ENCODE measurements at places on chromosomes 7 and 10. TPM values are rescaled to one million over a fixed set of nuclear protein-coding genes. Genes with fewer than 3 reads are reported as not detected.

The GDF2 gene
- total RNA-seq = not detected

DNA sequence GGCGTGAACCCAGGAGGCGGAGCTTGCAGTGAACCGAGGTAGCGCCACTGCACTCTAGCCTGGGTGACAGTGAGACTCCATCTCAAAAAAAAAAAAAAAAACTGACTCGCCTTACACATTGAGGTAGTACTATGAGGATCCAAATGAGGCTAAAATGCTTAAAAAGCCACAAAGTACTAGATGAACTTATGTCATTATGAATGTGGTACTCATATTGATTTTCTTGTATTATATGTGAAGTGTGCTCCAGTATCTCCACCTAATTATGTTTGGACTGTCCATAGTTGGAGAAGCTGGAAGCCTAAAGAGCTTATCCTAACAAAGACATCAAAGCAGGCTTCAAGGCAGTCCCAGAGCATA, 9.1 kb downstream of the CCNY start:
- DNase-seq = no peak
- peaks cover 24% of the 10 kb centered on the region for H3K4me1 ChIP-seq
- H3K4me3 ChIP-seq = no peak overlapping the region

GRCh38 chr7:117119192-117119924, 166.1 kb downstream of the ST7 start:
- no peak overlapping the region for H3K4me3 ChIP-seq
- H3K27me3 ChIP-seq = no peaks in the 10 kb centered on the region
- H3K4me1 ChIP-seq = peaks cover 3% of the 10 kb centered on the region
- no peaks in the 10 kb centered on the region for H3K36me3 ChIP-seq
- H3K27ac ChIP-seq = no peak overlapping the region
- DNase-seq = peak; percentile 33

The CWF19L1 gene
- 31.9 TPM for total RNA-seq

DNA sequence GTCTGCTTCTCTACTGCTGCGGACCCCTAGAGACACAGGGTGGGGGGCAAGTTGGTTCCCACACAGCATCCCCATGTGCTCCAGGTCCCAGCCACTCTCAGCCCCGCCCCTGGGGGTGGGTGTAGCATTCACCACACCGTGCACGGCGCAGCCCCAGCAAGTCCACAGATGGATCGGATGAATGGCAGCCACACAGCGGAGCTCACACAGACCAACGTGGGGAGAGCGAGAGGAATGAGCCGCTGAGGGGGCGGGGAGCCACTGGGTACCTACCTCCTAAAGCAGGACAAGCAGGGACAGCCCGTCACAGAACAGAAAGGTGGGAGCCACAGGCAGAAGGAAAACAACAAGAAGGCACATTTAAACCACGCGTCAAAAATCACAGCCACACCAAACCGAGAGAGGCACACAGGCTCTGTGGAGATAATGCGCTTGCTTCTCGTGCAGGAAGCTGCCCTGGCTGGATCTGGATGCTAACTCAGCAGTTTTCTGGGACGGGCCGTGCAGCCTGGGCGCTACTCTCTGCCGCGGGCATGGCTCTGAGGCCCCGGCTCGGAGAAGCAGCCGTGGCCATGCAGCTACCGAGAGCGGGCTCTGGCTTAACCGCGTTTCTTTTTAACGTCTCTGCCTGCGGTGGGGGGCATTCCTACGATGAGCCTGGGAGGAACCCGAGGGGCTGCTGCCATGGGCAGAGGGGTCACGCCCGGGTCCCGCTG, 102.5 kb downstream of the CYTH3 start:
- H3K4me1 ChIP-seq = no peaks in the 10 kb centered on the region
- DNase-seq = no peak
- no peaks in the 10 kb centered on the region for H3K27me3 ChIP-seq
- peaks cover 11% of the 10 kb centered on the region for H3K36me3 ChIP-seq
- no peak overlapping the region for H3K4me3 ChIP-seq
- H3K27ac ChIP-seq = no peak overlapping the region

All from GM12878 (cell line).